Left colon (tissue), 2 donors: ENCODE measurements at places on chromosomes 5 and 9. TPM values are rescaled to one million over a fixed set of nuclear protein-coding genes. Genes with fewer than 3 reads are reported as not detected.

- no peak for DNase-seq
Observed at GRCh38 chr5:131258733-131259132, 5.1 kb upstream of the CDC42SE2 start.

DNA sequence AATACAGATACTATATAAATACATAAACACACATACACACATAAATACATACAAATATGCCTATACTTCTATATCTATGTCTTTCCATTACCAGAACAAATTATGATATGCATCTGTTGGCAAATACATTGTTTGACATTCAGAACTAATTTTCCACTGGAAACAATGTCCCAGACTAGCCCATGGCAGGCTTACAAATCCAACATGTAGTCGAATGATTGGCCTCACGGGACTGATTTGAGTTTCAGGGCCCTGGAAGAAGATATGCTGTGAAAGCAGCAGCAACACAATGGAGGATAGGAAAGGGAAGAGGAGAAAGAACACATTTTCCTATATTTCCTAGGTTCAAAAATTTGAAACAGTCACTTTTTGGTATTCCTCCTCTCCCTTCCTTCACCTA is 881.1 kb upstream of the DMAC1 start:
- DNase-seq, result no peak

- no peak for DNase-seq
Observed at GRCh38 chr5:95043234-95043633, 241.7 kb downstream of the MCTP1 start.

Gene CDK9
- total RNA-seq, result 87.4 TPM

Gene NOXA1
- total RNA-seq, result 33.3 TPM

Gene CORO2A
- 56.5 TPM for total RNA-seq

Gene FBXL7
- total RNA-seq, result 3.6 TPM
